ENCODE measurements at places on chromosomes 7 and 10. TPM values are rescaled to one million over a fixed set of nuclear protein-coding genes. Genes with fewer than 3 reads are reported as not detected.

The MRLN gene
- 0.90 TPM for polyA plus RNA-seq

DNA sequence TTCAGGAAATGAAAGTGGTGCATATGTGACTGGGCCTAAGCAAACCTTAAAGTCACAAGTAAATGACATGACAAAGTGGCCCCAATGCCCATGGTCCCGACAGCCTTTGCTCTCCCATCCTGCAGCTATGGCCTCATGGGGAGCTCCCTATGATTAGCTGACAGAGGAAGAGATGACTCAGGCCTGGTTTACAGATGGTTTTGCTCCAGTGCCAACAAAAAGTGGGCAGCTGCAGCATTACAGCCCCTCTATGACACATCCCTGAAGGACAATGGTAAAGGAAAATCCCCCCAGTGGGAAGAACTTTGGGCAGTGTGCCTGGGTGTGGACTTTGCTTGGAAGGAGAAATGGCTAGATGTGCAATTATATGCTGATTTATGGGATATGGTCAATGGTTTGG lies 105.1 kb upstream of the ADCY1 start:
- DNase-seq: no peak

DNA sequence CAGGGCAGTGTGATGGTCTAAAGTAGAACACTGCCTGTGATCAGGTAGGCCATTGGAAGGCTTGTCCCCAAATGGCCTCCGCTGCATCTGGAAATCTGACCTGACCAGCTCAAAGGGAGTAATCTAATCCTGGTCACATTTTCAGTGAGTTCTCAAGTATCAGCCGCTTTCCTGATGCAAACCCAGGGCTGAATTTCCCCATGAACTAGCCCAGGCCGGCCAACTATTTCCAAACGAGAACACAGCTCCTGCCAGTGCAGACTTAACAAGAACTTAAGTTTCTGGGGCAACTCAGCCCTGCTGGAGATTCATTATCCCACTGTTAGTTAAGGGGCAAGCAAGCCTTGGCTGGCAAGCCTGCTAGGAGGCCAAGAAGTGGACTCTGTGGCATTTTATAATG lies 59.6 kb upstream of the FAM180A start:
- no peak for DNase-seq

- no peak for DNase-seq
Observed at GRCh38 chr7:259751-260405, 30.1 kb upstream of the FOXL3 start.

All from left renal cortex interstitium (tissue), 4 donors.